ENCODE measurements at places on chromosomes 16 and 17. TPM values are rescaled to one million over a fixed set of nuclear protein-coding genes. Genes with fewer than 3 reads are reported as not detected.

DNA sequence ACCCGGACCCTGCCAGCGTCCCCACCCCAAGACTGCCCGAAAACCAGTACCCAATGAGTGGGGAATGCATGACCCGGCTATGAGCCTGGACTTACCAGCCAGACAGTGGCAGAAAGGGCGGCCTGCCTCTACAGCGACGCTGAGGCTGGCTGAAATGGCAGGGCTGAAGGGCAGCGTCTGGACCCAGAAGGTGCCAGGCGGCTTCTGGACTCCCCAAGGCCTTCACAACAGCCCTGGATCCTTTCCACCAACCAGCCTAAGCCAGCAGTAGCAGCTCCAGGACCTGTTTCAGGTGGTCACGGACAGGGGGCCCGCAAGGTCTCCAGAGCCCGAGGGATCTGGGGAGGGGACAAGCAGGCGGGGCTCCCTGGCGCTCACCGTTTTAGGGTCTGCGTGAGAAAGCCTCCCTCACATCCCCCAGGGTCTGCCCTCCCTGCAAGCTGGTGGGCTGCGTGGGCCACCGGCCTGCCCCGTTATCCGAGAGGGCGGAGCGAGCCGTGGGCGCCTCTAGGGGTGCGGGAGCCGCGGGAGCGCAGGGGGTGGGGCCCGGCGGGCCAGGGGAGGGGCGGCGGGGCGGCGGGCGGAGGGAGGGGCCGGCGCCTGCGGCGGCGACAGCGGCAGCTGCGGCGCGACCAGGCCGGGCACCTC, at the start of gene RIPOR1:
Gene RIPOR1 (plus strand): TSS at position 608 of the 648 bp plus-strand sequence. CDS start 9,618 bp downstream, outside the sequence.
- peak; percentile 45 for DNase-seq

DNA sequence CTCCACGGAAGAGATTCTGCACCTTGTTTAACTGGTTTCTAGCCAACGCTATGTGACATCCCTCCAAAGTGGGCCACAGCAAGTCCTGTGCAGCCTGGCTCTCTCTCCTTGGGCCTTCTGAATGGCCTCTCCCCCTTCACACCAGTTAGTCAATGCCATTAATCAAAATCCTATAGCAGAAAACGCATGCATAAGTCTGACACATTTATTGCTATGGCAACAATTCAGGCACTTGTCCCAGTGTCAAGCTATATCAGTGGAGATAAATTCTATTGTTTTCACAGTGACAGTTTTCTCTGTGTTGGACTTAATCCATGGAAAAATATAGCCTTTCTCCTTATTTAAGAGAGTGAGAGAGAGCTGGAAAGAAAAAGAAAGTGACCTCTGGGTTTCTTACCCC, 87.2 kb upstream of the TOX3 start:
- no peak for DNase-seq

DNA sequence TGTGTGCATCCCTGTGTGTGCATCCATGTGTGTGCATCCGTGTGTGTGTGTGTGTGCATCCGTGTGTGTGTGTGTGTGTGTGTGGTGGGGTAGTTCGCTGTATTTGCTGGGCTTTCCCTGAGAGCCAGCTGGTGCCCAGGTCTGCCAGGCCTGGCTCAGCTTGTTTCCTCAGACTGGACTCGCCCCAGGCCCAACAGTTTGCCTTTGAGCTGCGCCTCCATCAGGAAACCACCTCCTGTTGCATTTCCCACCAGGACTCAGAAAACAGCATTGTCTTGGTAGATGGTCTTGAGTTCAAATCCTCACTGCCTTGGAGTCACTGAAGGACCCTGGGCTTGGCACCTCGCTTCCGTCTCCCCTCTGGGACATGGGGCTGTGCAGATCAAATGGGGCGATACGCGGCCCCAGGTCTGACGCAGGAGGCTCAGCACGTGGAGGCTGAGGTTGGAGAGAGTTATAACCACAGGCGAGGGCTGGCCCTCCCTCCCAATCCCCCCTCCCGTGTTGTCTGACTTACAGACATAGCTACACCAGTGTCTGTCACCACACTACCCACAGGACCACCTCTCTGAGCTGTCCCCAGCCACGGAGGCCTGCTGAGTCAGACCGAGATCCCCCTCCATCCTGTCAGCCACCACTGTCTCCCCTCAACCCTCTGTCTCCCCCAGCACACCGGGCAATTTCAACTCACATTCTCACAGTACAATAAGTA, 4.7 kb downstream of the ITGAE start:
- DNase-seq = no peak

DNA sequence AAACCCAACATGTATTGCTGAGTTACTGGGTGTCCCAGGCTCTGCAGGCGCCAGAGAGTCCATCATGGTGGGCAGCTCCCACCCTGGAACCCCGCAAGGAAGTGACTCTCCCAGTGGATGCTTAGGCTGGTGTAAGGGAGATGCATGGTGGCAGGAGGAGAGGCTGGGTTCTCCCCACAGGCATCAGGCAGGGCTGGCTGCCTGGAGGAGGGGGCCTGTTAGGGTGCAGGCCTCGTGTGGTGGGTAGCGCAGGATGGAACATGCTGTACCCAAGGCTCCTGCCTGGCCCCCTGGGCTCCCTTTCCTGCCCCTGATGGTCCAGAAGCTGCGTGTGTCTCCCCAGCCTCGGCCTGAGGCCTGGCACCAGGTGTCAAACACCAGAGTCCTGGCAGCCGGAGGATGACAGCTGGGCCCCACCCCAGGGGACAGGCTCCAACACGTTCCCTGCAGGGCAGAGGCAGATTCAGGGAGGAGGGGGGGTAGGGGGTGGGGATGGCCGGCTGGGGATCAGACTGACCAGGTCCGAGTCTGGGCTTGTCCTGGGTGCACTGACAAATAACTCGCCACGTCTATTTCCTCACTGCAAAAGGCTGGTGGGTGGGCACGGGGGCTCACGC, 40.2 kb upstream of the CIBAR2 start:
- DNase-seq = no peak

GRCh38 chr16:82650804-82651203, 24.0 kb downstream of the CDH13 start:
- DNase-seq = no peak

The EFNB3 gene
- not detected for total RNA-seq

The SNAI3 gene
- total RNA-seq = 0.09 TPM

The ZNF319 gene
- total RNA-seq = 3.5 TPM

GRCh38 chr16:85157813-85158742, 45.8 kb upstream of the CIBAR2 start:
- DNase-seq = peak; percentile 79

DNA sequence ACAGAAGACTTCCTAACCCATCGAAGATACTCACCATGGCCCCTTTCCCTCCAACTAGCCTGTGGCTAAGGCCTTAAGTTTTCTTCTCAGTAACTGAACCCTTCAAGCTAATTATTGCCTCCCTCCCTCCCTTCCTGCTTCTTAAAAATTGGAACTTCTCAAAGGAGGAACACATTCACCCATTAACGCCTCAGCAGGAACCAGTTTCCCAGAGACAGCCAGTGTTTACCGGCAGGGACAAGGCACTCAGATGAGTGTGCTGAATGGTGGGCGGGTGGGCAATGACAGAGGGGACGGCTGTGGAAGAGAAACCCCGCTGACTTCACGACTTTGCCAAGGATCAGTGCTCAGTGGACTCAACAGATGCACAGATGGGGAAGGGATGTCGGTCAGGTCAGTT, 20.3 kb downstream of the PITPNA start:
- DNase-seq = no peak

GRCh38 chr17:17935321-17936271, 36.6 kb downstream of the TOM1L2 start:
- DNase-seq = peak; percentile 57

The SLC5A11 gene
- 1.7 TPM for total RNA-seq

DNA sequence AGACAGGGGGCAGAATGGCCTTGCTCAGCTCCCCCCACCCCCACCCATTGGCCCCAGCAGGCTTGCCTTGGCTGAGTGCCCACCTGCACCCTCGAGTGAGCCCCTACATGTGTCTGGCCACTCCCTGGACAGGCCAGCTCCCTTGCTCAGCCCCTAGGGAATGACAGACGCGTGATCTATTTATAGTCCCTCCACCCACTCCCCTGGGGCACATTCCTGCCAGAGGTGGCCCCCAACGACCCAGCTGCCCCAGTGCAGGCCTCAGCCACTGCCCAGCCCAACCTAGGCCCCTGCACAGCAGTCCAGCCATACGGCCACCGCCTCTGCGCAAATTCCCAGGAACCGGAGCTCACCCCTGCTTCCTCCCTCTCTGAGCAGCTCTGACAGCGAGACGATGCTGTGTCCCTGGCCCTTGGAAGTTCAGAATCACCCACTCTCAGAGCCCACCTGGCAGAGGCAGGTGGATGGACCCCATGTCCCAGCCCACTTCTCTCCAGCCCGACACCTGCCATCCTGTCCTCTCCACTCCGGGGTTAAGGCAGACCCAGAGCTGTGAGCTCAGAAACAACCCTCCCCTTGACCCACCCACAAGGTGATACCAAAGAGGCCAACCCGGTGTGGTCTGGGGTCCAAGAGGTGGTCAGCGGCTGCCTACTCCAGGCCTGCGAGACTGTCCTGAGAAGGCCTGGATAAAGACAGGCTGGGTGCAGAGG, 11.5 kb upstream of the P2RX1 start:
- DNase-seq = no peak

DNA sequence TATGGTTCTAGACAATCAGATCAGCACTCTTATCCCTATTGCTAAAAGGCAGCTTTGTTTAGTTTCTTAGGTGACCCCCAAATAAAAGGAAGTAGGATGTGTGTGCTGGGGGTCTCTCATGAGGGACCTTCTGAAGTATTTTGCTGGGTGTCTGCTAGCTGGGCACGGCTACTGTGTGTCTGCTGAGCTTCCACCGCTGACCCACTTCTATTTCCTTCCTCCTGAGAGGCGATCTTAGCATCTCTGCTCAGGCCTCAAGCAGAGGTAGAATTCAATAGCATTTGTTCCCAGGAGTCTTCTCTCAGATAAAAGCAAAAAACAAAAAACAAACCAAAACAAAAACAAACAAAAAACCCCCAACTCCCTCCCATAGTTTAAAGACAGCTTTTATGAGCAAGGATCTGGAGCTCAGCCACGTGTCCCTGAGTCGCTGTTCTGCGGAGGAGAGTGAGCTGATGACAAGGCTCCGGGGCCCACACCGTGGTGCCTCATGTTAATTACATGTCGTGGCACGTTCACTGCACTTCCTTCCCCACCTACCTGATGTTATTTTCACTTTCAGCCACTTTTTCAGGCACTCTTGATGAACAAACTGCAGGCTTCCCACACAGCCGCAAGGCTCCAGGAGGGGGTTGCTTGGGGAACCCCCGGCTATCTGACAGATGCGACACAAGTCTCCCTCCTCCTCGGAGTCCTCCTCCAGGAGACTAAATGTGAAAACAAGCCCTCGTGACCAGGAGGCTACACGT, 83.5 kb downstream of the MARCHF10 start:
- no peak for DNase-seq

The CMTM2 gene
- not detected for total RNA-seq

GRCh38 chr17:69213059-69213813, 15.4 kb downstream of the ABCA10 start:
- no peak for DNase-seq

The KIF2B gene
- total RNA-seq = not detected

GRCh38 chr16:9016824-9017223, 53.1 kb upstream of the USP7 start:
- DNase-seq = no peak

DNA sequence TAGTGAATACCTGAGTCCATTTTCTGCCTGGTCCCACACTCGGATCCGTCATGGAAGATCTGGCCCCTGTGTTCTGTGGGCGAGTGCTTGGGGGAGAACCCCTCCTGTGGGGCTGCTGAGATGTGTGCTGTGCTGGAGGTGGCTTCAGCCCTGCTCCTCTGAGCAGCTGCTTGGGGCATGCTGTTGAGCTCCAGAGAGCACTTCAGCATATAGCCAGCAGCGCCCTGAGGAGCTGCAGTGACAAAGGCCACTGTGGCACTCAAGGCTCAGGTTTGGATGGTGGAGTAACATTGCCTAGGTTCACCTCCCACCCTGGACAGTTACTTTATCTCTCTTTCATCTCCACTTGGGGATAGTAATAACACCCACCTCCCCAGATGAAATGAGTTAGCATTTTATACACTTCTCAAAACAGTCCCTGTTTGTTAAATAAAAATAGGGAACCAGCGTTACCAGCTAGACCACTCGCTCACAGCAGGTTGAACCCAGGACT, 75.3 kb downstream of the KSR1 start:
- no peak for DNase-seq

- no peak for DNase-seq
Observed at GRCh38 chr16:79362300-79362970, 238.1 kb downstream of the MAF start.

DNA sequence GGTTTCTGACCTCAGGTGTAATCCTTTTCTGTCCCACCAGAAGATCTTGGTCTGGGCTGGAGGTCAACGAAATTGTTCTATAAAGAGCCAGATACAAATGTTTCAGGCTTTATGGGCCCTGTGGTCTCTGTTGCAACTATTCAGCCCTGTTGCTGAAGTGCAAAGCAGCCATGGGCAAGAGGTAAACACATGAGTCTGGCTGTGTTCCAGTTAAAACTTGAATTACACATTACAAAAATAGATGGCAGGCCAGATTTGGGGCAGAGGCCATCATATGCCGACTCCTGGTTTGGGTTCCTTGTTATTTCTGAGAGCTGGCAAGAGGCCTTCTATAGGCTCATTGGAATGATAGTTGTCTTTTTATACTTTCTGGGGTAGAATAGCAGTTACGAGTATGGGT, 114.4 kb downstream of the SDR42E1 start:
- no peak for DNase-seq

GRCh38 chr17:47789611-47790561, 31.7 kb downstream of the OSBPL7 start:
- DNase-seq = no peak
